Panc1 (cell line): ENCODE measurements at places on chromosomes 6 and 20.

DNA sequence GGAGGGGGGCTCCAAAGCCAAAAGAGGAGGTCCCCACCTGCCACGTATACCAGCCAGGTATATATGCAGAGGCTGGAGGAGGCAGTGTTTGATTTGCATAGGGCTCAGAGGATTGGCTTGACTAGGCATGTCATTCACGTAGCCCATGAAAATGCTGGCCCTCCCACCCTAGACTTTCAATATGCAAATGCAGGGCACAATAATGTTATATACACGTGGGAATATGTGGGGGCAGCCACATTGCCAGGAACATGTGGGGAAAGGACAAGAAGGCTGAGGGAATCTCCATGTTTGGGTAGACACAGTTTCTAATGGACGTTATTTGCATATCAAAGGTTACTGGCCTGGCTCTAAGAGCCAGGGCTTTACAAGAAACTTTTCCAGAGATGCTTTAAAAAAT, 301.8 kb downstream of the FARS2 start:
- no peak for DNase-seq

DNA sequence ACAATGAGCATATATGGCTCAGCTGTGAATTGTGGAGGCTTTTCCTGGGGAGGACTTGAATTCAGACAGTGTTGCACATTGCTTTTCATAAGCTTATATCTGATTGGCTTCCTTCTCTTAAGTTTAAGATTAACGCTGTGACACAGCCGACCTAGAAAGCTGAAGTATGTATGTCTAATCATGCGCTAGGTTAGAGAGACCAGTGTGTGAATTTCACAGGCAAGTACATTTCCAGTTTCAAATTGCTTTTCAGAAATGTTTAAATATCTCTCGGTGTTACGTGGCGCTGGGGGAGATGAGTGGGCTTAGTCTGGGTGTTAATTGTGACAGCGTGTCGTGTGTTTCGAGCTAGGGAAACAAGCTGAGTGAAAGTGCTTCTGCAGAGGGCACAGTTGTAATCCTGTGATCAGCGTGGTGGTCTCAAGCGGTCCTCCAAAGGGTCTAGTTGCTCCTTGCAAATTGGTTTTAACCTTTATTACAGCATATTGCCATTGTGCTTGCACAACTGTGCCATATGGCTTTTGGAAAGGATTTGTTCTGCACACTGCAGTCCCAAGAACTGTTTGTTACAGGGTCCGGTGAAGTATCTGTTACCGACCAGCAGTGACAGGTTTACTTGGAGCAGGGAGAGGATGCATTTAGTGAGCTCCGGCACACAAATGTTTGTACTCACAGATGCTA, 166.6 kb downstream of the SASH1 start:
- no peak for DNase-seq

GRCh38 chr6:41021832-41022231, 17.2 kb downstream of the UNC5CL start:
- no peak for DNase-seq

DNA sequence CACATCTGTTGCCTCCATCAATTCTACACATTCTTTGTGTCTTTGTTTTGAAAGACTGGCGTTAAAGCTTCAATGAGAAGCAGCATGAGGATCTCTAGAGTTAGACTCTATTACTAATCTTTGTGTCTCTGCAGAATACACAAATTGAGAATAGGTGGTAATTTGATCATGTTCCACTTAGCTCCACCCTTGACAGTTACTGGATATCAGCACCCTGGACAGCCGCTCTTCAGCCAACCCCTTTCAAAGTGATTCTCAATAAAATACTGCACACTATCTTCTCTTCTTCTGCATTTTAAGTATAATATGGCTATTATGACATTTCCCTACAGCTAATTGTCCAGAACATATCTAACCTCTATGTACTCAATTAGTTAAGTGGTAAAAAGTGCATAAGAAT, 54.3 kb upstream of the CNR1 start:
- DNase-seq: no peak
